ENCODE measurements at places on chromosomes 7 and 10.

GRCh38 chr10:80274396-80275134 is 14.9 kb downstream of the MAT1A start:
- no peak for DNase-seq

- DNase-seq: no peak
These were observed 529 bp downstream of the CLDN3 start for GRCh38 chr7:73769481-73770001.

- no peak for DNase-seq
These were observed 75.5 kb downstream of the ZNF777 start for GRCh38 chr7:149385195-149385950.

DNA sequence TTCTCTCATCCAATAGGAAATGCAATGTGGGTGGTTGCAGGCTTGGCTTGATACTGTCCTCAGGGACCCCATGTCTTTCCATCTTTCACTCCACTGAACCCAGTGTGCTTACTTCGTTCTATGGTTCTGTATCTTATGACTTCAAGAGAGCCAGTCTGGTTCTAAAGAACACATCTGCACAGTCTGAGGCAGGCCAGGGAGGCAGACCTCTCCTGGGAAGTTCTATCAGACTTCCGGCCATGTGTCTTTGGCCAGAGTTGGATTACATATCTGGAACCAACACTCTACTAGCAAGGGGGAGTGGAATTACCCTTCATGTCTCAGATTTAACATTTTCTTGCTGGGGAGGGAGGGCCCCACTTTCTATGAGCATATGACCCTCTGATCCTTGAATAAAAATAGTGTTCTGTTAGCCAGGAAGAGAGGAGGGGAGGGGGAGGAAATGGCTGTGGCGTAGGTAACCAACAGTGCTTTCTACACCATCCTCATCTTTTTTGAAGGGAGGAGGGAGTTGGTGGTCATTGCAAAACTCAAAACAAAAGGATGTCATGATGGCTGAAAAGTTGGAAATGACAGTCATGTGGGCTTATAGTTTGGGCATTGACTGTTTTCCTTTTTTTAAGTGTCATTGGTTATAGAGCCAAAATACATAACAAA is 370.2 kb downstream of the GATA3 start:
- no peak for DNase-seq

GRCh38 chr10:490891-491571 is 198.4 kb downstream of the DIP2C start:
- peak; percentile 35 for DNase-seq

GRCh38 chr10:72106896-72107295 is 18.5 kb upstream of the SPOCK2 start:
- DNase-seq: no peak

DNA sequence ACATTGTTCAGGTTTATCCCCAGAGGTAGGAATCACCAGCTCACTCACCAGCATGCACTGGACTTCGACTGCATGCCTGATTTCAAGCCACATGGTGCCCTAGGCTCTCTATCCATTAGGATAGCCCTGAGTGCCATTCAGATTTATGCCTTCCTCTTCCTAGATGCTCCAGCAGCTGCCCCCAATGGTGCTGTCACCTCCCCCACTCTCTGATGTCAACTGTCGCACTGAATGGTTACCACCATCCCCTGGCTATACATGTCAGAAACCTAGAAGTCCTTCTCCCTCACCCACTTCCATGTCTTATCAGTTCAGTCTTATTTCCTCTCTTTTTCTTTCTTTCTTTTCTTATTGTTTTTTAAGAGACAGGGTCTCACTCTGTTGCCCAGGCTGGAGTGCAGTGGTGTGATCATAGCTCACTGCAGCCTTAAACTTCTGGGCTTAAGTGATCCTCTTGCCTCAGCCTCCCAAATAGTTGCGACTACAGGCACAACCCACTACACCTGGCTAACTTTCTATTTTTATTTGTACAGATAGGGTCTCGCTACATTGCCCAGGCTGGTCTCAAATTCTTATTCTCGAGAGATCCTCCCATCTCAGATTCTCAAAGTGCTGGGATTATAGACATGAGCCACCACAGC is 2.9 kb downstream of the SFXN4 start:
- DNase-seq: no peak

GRCh38 chr7:26950889-26951288 is 86.5 kb upstream of the SKAP2 start:
- DNase-seq: no peak

GRCh38 chr10:132554053-132554990 is 16.7 kb downstream of the INPP5A start:
- DNase-seq: no peak

- DNase-seq: peak; percentile 36
These were observed 39.5 kb upstream of the ANKRD1 start for GRCh38 chr10:90960355-90960814.

DNA sequence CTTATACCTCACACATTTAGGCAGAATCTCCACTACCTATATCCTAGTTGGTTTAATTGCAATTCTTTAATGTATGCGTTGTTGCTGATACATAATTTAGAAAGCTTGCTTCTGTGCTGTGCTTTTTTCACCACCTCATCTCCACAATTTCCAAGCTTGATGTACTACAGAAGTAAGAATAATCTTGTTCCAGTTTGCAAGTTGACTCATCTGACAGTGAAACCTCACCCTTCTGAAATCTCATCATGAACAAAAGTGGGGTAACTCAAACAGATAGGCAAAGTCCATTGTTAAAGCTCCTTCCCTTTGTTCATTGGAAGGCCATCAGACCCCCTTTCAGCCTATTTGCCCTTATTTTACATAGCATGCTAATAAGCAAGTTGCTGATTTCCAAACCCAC is 13.6 kb downstream of the EIF4EBP2 start:
- no peak for DNase-seq

- no peak for DNase-seq
These were observed 242.3 kb upstream of the SP8 start for GRCh38 chr7:21029006-21029405.

DNA sequence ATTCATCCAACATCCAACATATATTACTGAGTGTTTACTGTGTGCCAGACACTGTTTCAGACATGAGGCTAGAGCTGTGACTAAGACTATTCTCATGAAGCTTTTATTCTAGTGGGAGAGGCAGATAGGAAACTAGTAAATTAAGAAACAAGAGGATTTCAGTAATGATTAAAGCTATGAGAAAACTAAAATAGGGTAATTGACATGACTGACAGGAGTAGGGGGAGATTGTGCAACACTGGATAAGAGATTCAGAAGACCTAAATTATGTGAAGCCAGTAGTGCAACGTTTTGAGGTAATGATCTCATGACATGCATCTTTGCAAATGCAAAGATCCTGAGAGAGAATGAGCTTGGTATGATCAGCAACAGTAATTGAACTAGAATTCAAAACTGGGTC is 48.6 kb upstream of the MKLN1 start:
- no peak for DNase-seq

DNA sequence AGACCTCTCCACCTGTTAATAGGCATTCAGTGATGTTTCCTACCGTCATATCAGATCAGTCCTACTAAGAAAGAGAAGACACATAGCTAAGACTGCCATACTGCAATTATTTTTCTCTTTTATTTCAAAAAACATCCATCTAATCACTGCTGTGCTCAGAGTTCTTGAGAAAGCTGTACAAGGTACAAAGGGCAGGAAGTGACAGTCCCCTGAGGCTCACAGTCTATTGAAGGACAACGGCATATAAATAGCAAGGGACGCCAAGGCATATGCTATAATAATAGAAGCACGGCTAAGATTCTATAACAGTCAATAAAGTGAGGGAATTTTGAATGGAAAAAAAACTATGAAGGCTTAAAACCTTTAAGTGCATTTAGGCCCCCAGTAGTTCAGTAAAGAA is 415.3 kb upstream of the NRP1 start:
- DNase-seq: no peak

GRCh38 chr10:51369903-51370302 is 295.6 kb downstream of the PRKG1 start:
- no peak for DNase-seq

GRCh38 chr10:23585186-23585585 is 146.3 kb downstream of the OTUD1 start:
- no peak for DNase-seq

DNA sequence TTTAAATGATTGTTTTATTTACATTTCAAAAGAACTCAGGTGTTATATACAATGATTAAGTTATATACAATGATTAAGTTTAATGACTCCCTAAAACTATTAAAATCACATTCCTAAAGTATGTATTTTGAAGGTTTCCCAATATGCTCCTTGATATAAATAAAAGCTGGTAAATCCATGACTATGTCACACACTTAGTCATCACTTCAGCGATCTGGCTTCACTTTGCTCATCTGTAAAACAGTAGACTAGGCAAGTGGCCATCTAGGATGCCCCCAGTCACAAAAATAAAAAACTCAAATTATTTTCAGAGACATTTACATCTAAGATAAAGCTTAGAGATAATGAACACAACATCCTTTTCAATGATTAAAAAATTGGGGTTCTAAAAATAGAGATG is 10.8 kb downstream of the ICA1 start:
- no peak for DNase-seq

GRCh38 chr7:45974540-45975360 is 53.7 kb upstream of the IGFBP3 start:
- DNase-seq: no peak

DNA sequence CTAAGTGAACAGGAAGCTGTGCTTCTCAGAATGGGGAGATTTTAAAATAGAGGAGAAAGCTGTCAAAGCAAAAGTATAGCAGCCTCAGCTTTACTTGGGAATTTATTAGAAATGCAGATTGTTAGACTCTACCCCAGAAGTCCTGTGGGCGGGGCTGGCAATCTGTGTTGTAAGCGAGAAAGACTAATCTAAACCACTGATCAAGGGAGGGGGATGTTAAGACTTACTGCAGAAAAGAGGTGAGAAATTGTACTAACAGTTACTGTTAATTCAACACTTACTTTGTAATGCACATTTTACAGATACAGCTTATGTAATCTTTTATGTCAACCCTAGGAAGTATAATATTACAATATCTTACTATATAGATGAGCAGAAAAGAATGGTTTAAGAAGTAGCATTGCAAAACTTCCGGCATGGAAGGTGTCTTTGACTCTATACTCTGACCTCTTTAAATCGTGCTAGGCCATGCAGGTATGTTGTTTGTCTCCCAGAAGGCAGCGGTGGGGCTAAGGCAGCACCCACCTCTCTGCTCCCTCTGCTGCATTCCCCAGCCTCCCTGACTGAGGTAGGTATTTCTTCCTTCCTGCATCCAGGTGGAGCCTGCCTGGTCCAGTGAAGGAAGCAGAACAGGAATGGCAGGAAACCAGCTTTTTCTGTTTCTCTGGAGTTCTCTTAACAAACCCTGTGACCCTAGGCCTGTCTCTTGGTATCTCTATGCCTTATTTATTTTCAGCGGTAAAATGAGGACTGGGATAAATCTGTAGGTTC is 462.2 kb downstream of the AUTS2 start:
- peak; percentile 70 for DNase-seq

DNA sequence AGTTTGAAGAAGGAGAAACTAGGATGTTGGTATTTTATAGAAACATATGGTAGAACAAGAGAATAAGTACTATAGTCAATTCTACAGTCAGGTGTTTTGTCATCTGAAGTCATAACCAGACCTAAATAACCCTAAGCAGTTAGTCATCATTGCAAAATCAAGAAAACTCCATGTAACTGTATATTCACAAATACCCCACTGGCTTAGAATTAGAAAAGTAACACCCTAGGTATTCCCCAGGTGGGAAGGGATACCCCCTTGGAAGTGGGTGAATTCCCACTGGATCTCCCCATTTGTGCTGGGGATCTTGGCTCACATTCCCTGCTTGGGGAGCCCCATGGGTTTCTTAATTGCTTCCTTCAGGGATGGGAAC is 45.9 kb upstream of the ITGB8 start:
- DNase-seq: no peak

- DNase-seq: no peak
These were observed 342.2 kb upstream of the MKI67 start for GRCh38 chr10:128468462-128468861.

- peak; percentile 89 for DNase-seq
These were observed 16.5 kb downstream of the AP5Z1 start for GRCh38 chr7:4791738-4792536.

- no peak for DNase-seq
These were observed 39.3 kb downstream of the NUDCD3 start for GRCh38 chr7:44451123-44451522.

DNA sequence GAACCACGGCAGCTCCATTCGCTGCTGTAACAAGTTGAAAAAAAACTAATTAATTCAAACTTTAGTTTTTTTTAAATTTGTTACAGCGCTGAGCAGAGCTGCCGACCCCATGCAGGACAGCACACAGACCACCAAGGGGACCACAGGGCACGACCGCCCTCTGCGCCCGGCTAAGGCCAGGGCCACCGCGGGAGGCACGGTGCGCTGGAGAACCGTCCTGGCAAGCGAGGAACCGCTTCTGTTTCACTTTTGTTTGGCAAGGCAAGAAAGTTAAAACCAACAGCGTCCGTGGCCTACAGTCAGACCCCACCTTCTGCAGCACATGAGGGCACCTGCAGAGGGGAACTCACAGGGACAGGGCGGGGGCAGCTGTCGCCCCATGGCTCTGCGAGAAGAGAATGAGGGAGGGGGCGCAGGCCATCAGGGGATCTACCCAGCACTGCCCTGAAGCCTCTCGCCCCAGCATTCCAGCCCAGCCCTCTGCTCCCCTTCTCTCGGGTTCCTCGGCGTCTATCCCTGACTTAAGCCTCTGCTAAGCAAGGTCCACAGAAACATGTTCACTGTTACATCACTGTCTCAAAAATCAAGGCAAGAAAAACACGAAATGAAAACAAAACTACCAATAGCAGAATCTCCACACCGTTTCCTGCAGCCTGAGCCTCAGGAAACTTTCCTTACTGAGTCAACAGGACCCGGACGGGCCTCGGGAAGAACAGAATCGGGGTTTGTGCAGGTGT is 204.4 kb downstream of the DIP2C start:
- no peak for DNase-seq

DNA sequence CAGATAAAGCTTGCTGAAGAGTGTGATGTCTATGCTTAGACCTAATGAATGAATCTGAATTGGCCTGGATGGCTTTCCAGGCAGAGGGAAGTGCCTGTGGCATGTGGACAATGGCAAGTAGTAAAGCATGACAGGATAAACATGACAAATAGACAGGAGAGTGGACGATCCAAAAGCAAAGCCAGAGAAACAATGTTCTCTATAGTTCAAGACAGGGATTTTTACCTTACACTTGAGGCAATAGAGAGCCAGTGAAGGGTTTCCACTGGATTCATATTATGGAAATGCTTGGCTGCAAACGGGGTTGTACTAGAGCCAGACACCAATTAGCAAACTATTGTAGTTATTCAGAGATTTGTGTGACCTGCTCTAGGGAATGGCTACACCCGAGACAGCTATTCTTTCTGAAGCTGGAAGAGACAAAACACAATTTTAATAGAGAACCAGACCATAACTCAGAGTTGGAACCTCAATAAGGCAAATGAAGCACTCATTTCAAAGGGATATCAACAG is 2.3 kb downstream of the AGMO start:
- no peak for DNase-seq

- no peak for DNase-seq
These were observed 4.0 kb upstream of the VIPR2 start for GRCh38 chr7:159148430-159149395.

Measured in mesendoderm (in vitro differentiated cells).